ENCODE measurements at places on chromosomes 12 and 14.
A peak's percentile ranks its signal among the peaks of the same experiment; 100 is the strongest.

GRCh38 chr12:7026854-7027253 lies 8.6 kb upstream of the LPCAT3 start:
- no peak for DNase-seq

GRCh38 chr14:80933282-80933681 lies 8.3 kb downstream of the CEP128 start:
- no peak for DNase-seq

GRCh38 chr14:63991833-63992232 lies 139.0 kb downstream of the SYNE2 start:
- DNase-seq, result no peak

GRCh38 chr14:26282578-26282977 lies 315.3 kb downstream of the NOVA1 start:
- DNase-seq, result no peak

GRCh38 chr14:25086821-25087396 lies 37.0 kb upstream of the STXBP6 start:
- no peak for DNase-seq

- no peak for DNase-seq
These were observed 159.1 kb downstream of the ADGRD1 start for GRCh38 chr12:131112700-131113290.

DNA sequence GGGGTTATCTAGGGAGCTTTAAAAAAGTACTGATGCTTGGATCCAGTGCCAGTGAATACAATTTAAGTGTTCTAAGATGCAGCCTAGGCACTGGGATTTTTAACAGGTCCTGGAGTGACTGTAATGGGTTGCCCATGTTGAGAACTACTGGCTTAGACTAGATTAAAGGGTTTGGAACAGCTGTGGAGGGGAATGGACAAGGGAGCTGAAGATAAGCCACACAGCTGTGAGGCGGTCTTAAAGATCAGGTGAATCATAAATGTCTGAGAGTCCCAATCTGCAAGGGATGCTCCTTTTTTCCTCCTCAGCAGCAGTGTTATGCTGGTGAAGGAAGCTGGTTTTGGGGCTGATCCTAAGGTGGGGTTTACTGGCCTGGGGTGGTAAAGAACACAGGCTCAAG lies 35.5 kb upstream of the FRMD6 start:
- DNase-seq, result no peak

DNA sequence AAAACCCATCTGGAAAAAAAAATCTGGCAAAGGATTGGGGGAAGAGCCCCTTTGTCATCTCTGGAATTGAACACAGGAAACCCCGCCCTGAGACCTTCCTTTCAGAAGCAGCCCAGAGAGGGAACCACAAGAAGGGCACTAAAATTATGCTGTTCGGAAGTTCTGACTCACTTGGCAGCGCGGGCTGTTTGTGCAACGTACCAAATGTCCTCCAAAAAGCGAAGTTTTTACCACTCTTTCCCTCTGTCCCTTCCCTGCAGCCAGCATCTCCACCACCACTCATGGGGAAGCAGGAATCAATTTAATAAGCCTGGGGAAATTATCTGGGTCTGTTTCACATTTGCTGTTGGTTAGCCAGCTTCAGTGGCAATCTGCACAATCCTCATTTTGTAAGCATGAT lies 3.2 kb upstream of the SYNE3 start:
- no peak for DNase-seq

GRCh38 chr12:6166808-6167207 lies 33.4 kb upstream of the CD9 start:
- no peak for DNase-seq

DNA sequence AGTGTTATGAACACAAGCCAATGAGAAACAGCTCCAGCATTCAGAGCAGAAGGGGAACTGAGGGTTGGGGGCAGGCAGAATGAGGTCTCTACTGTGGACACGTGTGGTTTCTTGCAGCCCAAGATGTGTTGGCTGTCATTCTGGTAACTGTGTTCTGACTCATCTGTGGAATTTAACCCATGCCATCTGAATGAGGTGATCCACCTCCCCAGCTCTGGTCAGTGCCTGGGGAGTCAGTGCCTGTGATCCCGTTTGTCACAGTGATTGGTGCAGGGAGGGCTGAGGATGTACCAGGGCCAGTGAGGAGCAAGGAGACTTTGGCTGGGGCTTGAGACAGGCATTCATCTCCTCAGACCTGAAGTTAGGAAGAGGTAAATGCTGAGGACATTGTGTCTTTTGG lies 216.8 kb downstream of the MSRB3 start:
- DNase-seq, result peak; percentile 94

DNA sequence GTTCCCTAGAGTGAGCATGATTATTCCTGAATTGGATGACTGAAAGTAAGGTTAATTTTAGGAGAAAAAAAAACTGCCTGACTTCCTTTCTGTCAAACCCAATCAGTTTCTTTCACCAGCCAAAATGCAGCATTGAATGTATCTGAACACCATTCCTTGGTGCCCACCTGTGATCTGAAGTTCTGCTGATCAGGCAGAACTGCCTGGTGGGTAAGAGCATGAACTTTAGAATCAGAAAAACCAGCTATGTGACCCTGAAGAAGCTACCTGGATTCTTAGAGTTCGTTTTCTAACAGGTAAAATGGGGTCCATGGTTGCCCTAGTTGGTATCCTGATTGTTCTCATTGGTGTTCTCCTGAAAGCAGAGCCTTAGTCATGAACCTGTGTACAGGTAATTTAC lies 506.9 kb downstream of the MED13L start:
- no peak for DNase-seq

GRCh38 chr12:15278816-15279658 lies 43.3 kb upstream of the PTPRO start:
- no peak for DNase-seq

DNA sequence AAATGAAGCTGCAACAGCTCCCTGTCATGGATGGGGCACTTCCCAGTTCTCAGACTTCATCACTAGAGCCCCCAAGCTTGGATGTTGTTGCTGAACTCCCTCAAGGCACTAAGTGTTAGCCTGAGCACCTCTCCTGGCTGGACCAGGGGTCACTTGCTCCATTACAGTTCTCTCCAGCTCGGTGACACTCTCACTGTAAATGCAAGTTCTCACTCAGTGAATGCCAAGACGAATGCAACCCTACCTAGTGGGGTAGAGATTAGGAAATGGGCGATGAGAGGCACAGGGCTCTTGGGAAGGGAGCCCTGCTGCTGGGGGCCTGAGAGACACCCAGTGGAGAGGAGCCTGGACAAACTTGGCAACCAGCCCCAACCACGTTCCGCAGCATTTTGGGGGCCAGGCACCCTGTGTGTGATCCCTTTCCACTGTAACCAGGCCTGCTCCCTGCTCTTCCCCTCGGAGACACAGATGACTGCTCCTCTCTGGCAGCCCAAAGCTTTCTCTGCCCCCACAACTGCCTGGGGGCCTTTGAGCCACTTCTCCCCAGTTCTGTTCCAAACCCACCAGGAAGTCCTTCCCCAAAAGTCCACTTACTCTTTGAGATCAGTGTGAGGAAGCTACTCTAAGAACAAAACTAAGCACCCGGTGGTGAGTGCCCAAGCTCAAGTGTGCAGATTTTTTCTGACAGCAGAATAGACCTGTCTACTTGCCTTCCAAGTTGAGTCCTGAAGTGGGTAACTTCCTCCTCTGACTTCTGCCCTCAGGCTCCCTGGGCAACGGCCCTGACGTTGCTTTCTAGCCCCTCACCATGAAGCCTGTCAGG lies 8.0 kb upstream of the SELPLG start:
- DNase-seq, result no peak

- peak; percentile 74 for DNase-seq
These were observed 675.6 kb upstream of the MDGA2 start for GRCh38 chr14:48350971-48351370.

- DNase-seq, result no peak
These were observed 29.9 kb downstream of the JAG2 start for GRCh38 chr14:105138551-105139111.

DNA sequence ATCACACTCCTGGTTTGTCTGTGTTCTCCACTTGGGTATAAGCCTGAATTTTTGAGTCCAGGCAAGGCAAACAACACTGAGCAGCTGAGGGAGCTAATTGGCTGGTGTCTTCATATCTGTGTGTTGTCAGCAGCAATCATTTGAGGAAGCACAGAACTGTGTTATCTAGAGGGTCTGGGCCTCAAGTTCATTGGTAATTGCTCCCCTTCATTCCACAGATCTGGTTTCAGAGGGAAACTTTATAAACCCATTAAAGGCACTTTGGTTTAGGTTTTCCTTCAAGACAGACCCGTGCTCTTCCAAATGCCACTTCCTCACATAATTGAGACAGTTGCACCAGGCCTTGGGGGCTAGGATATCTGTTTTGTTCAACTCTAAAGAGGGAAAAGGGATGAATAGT lies 5.6 kb downstream of the DACT1 start:
- no peak for DNase-seq

DNA sequence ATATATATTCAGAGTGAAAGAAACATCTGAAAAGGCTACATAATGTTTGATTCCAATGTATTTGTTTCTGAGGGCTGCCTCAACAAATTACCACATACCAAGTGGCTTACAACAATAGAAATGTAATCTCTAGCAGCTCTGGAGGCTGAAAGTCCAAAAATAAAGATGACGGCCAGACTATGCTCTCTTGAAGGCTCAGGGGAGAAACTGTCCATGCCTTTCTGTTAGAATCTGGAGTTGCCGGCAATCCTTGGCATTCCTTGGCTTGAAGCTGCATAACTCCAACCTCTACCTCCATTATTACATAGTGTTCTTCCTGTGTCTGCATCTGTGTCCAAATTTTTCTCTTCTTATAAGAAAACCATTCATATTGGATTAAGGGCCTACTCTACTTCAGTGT lies 68.1 kb upstream of the PLEKHG7 start:
- DNase-seq, result no peak

GRCh38 chr14:52175982-52176502 lies 91.5 kb upstream of the PTGDR start:
- DNase-seq, result no peak

DNA sequence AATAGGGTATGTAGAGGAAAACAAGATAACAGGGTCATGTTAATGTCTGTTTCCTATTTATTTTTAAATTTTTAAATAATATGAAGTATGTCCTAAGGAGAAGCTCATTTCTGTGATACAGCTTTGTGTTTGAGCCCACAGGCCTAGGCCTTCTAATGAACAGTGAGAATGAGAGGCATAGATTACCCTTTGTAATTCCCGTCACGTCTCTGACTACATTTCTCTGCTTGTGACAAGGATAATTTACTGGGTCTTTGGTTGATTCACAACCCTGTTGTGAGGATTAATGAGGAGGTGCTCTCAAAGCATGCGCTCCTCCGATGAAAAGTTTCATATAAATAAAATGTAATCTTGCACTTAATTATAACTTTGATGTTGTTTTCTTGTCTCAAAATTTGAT lies 56.1 kb downstream of the SYT10 start:
- DNase-seq, result no peak

GRCh38 chr12:113488322-113488721 lies 16.7 kb upstream of the LHX5 start:
- DNase-seq, result no peak

- no peak for DNase-seq
These were observed 4.3 kb downstream of the TMEM106C start for GRCh38 chr12:47967461-47968321.

GRCh38 chr14:22839159-22839779 lies 2.9 kb downstream of the MMP14 start:
- no peak for DNase-seq

DNA sequence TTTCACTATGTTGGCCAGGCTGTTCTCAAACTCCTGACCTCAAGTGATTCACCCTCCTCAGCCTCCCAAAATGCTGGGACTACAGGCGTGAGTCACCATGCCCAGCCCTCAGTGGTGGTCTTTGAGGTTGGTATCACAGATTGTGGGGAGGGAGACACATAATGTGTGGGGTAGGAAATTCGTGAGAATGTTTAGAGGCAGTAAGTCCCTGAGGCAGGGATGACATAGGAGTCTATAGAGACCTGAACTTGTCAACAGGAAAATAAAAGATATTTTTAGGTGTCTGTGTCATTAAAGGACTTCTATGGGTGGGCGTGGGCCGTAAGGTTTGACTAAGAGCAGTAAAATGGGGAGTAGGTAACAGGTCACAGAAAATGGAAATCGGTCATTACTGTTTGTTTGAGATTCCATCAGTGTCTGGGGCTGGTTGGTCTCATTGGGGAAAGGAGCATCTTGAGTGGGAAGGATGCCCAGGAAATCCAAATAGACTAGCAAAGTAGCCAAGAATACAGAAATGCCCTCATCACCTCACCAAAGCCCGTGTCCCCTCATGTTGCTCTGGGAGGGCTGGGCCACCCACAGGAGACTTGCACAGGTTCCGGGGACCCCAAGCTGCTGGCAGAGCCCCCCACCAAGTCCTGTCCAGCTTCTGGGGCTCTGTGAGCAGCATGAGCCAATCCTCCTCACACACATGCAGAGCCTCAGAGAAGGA lies 63.6 kb upstream of the BCL2L14 start:
- peak; percentile 76 for DNase-seq

All from RCC 7860 (cell line).